ENCODE measurements at places on chromosomes 1 and 21. TPM values are rescaled to one million over a fixed set of nuclear protein-coding genes. Genes with fewer than 3 reads are reported as not detected.

Gene KRTAP7-1
- polyA plus RNA-seq = not detected

Gene PLEKHN1
- 0.21 TPM for polyA plus RNA-seq

Gene OVAAL
- not detected for polyA plus RNA-seq

Gene TBX15
- 1.5 TPM for polyA plus RNA-seq

GRCh38 chr1:226063224-226063976 is 884 bp downstream of the H3-3A start:
- DNase-seq = peak; percentile 77

- DNase-seq = peak; percentile 77
Observed at GRCh38 chr1:212671342-212672031, 28.2 kb downstream of the BATF3 start.

DNA sequence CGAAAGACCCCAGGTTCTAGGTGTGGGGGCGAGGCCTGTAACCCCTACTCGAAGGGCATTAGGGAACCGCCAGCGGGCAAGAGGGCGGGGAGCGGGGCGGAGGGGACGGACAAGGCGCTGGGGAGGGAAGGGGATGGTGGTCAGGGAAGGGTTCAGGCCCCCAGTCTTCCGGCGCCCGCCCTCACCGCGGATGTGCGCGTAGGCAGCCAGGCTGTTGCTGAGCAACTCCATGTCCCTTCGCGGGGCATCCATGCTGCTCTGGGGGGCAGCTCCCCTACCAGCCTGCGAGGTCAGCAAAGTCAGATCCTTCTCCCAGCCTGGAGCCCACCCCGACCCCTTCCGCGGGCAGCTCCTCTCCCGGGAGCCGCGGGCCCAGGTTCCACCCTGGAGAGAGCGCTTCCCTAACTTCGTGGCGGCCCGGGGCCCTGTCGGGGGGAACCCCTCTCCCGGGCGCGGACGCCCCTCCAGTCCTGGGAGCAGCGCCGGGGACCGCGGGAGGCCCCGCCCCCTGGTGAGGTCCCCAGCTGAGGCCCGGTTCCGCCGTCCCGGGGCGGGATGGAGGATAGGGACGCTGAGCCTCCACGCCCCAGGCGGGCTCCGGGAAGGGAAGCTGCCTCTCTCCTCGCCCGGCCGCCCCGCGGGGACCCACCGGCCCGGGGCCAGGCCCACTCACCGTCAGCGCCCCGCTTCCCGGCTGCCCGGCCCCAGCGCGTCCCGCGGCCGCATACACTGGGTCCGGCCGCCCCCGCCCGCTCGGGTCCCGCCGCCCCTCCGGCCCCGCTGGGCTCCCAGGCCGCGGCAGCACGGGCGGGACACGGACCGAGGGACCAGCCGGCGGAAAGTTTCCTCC is 434 bp downstream of the EVA1B start:
- peak; percentile 42 for DNase-seq

DNA sequence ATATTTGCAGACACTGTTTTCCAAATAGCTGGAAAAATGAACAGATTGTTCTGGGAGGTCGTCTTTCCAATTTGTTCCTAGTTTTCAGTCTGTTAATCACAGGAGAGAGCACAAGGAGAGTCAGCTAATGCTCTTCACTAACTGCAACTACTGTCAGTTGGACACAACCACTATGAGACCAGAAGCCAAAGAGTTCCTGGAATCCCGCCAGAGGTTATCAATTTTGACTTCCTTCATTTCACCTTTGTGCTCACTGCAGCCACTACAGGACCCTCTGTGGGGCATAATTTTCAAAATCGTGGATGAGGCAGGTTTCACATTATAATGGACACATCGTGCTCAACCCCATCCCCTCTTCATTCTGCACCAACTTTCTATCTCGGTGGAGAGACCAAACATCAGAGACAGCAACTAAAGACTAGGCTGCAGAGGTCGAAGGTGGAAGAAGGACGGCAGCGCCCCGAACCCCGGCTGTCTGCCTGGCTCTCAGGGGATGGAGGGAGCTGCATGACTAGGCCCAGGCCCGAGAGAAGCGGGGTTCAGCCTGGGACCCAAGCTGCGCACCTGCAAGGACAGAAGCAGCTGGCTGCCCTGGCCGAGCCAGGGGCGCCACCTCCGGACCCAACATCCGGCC is 602 bp downstream of the KIAA0319L start:
- DNase-seq = no peak

GRCh38 chr1:43558346-43558841 is 27.7 kb downstream of the PTPRF start:
- no peak for DNase-seq

DNA sequence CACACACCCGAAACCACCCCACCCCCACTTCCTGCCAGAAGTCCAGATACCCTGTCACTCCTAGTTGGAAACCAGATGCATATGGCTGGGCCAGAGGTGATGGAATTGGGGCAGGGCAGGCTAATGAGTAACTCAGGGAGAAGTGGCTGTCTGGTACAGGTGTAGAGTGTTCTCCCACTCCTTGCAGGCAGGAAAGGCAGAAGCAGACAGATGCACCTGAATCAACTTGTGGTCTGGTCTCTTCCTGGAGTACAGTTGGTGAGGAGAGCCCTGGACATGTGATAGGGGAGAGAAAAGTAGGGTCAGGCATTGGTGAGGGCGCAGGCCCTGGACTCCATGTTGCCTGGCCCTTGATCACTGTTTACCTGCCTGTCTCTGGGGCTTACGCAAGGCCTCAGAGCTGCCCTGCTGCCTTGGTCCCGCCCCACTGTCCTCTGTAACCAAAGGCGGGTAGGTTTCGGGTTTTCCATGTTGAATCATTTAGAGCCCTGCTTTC is 2.5 kb downstream of the CGN start:
- DNase-seq = no peak

Measured in testis (tissue), 5 donors.